Epithelial cell of esophagus (primary cell): ENCODE measurements at places on chromosomes 2 and 18.

- DNase-seq = no peak
Observed at GRCh38 chr2:151569167-151569566, 159.5 kb downstream of the RIF1 start.

DNA sequence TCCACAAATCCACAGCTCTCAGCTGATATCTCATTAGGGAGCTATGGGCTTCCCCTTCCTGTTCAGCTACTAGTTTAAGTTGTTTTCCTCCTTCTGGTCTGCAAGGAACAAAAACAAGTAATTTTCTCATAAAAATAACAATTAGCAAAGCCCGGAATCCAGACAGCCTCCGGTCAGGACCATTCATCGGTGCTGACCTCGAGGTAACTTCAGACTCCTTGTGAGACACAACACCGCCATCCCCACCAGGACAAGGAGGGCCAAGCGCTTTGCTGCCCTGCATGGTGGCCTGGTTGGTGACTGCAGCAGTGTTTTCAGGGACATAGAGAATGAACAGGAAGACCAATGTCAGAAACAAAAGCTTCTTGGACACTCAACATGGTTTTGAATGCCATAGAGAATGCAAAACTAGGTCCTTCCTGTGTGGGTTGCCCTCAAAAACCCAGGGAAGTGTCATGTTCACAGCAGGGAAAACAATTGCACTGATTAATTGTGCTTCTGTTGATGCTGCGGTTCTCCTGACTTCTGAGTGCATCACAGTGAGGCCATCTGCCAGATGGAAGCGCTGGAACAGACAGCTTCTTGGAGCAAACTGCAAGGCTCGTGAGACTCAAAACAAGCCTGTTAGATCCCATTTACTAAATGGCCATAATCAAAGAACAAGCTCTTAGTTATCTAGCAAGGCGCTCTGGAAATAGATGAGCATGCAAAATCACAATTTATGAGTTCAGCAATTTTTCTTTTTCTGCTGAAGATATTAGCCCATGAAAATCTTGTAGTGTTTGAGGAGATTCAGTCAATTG lies 77.1 kb downstream of the HS1BP3 start:
- no peak for DNase-seq

DNA sequence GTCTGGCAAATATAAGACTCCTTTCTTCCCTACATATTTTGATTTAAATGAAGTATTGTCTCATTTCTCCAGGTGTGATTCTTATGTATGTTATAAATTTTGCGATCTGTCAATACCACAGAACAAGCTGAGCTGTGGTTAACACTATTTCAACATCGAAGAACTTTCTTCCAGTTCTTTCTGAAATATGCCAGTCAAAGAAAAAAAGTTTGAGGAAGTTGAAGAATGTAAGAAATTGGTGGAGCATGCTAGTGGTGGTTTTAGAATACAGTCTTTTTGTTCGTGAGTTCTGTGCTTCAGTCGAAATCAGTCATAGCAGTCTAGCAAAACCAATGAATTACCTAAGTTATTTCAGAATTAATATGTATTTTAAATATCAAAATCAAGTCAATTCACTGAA lies 8.6 kb upstream of the COBLL1 start:
- DNase-seq = no peak

DNA sequence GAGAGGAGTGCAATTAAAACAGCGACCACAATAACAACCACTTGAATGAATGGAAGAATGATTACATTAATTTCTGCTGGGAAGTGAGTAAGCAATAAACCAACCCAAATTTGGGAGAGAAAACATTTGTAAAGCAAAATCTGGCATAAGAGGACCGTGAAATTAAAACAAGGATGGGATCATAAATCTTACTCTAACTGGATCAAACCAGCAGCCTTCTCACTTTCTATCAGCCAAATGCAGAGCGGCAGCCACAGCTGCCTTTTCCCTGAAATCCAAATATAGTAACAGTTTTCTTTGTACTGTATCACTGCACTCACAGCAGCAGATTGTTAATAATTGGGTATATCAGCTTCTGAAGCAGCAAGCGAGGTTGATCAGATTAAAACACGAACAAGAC lies 245.2 kb upstream of the REG3G start:
- DNase-seq = no peak

GRCh38 chr2:100832885-100833284 lies 12.9 kb downstream of the NPAS2 start:
- no peak for DNase-seq

GRCh38 chr2:161713706-161714105 lies 89.5 kb downstream of the SLC4A10 start:
- DNase-seq = no peak

DNA sequence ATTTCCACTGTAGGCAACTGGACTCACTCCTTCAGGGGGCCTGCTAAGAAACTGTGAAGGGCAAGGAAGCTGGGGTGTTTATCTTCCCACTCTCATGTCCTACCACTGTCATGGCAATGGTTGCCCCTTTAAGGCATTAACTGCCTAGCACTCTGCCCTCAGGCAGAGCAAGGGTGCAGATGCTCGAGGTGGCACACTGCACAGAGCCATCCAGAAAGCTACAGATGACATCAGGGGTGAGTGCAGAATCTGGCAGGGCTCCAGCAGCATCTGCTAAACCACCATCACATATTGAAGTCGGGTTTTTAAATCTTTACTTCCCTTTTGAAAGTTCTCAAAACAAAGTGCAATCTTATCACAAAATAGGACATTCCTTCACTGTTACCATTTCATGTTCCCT lies 75.4 kb downstream of the RAPGEF4 start:
- DNase-seq = no peak
